Head of caudate nucleus (tissue), 42 donors: ENCODE measurements at places on chromosomes 16 and 17.
A peak's percentile ranks its signal among the peaks of the same experiment; 100 is the strongest.

GRCh38 chr17:28327031-28327607 is 8.1 kb downstream of the TMEM97 start:
- no peak for DNase-seq

- DNase-seq = no peak
These were observed 57.3 kb upstream of the MON1B start for GRCh38 chr16:77133706-77134105.

- DNase-seq = peak; percentile 80
These were observed 36.8 kb downstream of the CHD9 start for GRCh38 chr16:53091466-53092211.

GRCh38 chr16:47018223-47018891 is 44.9 kb upstream of the DNAJA2 start:
- no peak for DNase-seq
